ENCODE measurements at places on chromosomes 2 and 18.

- no peak for DNase-seq
Observed at GRCh38 chr2:48145845-48146452, 239.7 kb upstream of the FBXO11 start.

DNA sequence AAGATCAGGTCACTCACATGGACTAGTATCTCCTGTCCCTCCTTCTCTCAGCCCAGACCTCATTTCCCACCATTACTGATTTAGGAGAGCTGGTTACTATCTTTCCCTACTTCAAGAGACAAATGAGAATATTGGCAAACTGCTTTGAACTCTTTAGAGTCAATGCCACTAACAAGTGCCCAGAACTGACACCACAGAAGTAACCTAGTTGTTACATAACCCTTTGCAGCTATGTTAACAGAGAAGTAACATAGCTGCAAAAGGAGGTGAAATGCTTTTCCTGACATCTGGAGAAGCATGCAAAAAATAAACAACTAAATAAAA is 30.0 kb downstream of the TGFA start:
- DNase-seq: no peak

- DNase-seq: peak; percentile 80
Observed at GRCh38 chr18:22933206-22933965, at the start of gene RBBP8. RBBP8 (plus strand) TSS chr18:22933328; CDS start chr18:22936852, 3,524 bp downstream.

GRCh38 chr2:529424-529823 is 147.8 kb downstream of the TMEM18 start:
- DNase-seq: no peak

GRCh38 chr2:55200416-55200815 is 31.7 kb downstream of the CLHC1 start:
- no peak for DNase-seq

DNA sequence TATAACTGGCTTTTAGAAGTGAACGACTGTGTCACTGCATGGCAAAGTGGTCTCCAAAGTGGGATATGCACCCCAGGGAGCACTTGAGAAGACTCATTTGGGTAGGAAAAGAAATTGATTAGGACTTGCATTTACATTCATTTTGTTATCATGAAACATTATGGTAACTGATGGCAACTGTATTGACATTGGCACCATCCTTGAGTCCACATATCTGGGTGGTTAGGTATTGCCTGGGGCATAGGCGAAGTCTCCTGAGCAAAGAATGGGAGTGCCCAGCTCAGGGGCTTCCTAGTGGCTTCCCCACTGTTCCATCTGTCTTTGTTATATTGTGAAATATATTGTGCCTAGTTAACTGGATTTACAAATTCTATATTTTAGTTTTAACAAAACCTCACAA is 29.2 kb downstream of the SPATS2L start:
- DNase-seq: no peak

DNA sequence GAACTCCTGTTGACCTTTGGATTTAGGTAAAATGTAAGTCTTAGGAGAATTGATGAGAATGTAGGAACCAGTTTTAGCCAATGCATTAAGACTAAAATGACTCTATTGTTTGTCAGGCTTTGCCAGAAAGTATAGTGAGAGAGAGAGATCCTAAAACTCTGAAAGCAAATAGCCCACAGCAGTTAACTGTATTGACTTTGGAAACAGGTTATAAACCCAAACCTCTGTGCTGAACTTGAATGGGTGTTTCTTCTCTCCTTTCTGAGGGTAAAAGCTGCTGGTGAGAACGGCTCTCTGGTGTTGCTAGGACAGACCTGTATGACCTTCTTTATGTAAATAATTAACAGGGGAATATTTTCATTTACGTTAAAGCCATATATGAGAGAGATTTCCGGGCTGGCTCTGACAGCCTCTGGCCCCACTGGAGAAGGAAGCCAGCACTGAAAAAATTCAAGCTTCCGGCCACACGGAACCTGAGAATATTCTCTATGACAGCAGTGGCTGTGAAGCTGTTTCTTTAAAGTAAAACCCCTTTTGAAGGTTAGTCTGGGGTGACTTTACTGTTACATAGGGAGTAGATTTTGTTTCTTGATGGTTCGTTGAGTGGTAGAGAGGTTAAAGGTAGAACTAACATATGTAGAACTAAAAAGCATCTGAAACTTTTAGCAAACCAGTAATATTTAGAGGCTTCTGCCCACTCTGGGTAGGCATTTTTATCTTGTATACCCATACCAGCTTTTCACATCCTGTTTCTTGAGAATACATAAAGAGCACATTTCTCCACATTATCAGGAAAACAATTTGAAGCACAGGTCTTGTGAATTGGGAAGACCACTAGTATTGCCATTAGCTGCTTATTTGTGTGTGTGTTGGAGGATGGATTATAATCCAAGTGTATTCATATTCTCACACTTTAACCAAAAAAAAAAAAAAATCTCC is 123.8 kb downstream of the SPTBN1 start:
- no peak for DNase-seq

GRCh38 chr2:16974688-16975087 is 309.1 kb upstream of the CYRIA start:
- DNase-seq: no peak

DNA sequence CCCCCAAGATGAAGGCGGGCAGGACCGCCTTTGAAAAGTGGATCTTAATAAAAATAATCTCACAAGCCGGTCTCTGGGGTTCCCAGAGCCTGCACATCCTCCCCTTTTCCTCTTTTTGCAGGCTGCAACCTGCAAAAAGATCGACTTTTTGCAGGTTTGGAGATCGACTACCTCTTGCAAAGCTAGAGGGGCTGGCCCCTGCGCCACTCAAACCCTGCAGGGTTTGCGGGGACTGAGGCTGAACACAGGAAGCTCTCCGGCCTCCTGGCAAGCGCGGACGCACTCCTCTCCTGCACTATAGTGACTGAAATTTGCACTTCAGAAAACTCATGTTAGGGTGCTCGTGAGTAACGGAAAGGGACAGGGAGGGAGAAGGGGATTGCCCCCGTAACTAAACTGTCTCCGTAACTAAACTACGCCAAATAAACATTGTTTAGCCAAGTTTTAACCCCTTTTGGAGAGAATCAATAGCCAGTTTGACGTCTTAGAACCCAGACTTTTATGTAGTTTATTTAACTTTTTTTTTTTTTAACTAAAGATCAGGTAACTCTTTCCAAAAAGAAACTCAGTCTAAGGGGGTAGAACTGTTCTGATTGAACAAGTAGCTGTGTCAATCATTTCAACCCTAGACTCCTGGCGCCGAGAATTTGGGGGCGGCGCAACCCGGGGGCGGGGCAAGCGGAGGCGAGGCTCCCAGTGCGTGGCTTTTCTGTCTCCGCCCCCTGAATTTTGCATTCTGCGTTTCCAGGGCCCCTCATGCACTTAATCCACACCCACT is 2.5 kb downstream of the IGFBP5 start:
- DNase-seq: peak; percentile 89

GRCh38 chr18:50006470-50007046 is 188.4 kb downstream of the MYO5B start:
- no peak for DNase-seq

- no peak for DNase-seq
Observed at GRCh38 chr2:152594022-152594766, 123.1 kb downstream of the PRPF40A start.

- DNase-seq: no peak
Observed at GRCh38 chr2:50535971-50536759, 495.8 kb downstream of the NRXN1 start.

- DNase-seq: no peak
Observed at GRCh38 chr18:50461251-50461650, 86.4 kb downstream of the SKA1 start.

DNA sequence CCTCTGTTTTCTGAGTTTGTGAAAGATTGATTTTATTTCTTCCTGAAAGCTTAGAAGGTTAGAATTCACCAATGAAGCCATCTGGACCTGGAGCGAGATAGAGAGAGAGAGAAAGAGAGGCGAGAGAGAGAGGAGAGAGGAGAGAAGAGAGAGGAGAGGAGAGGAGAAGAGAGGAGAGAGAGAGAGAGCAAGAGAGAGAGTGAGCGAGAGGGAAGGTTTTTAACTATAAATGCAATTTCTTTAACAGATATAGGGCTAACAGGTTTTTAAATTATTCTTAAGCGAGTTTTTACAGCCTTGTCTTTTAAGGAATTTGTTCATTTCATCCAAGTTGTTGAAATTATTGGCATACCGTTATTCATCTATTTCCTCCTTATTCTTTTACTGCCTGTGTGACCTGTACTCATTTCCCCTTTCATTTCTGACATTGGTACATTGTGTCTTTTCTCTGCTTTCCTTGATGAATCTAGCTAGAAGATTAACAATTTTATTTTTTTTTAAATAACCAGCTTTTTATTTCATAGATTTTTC is 56.1 kb downstream of the BABAM2 start:
- DNase-seq: no peak

DNA sequence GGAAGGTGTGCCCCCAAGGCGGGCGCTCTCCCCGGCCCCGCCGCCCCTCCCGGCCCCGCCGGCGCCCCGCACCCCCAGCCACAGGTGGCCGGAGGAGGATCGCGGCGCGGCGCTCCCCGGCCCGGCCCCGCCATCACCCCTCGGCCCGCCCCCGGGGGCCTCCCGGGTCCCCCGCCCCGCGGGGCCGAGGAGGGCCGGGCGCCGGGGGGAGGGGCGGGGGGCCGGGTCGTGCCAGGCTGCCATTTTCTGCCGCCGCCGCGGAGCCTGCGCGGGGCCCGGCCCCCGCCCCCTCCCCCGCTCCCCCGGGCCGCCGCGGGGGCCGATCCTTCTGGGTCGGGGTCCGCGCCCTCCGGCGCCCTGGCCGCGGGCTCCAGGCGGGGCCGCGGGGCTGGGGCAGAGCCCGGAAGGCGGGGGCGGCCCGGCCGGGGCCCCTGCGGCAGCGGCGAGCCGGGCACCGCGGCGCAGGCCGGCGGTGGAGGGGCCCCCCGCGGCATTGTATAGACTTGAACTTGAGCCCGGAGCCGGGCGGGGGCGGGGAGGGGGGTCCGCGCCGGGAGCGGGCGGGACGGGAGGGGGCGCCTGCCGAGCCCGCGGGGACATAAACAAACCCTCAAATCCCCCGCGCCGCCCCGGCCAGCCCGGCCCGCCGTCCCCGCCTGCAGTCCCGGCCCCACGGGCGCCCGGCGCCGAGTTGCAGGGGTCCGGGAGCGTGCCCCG is 556 bp downstream of the DNMT3A start:
- no peak for DNase-seq

GRCh38 chr2:224753743-224754540 is 37.8 kb upstream of the CCDC195 start:
- no peak for DNase-seq

DNA sequence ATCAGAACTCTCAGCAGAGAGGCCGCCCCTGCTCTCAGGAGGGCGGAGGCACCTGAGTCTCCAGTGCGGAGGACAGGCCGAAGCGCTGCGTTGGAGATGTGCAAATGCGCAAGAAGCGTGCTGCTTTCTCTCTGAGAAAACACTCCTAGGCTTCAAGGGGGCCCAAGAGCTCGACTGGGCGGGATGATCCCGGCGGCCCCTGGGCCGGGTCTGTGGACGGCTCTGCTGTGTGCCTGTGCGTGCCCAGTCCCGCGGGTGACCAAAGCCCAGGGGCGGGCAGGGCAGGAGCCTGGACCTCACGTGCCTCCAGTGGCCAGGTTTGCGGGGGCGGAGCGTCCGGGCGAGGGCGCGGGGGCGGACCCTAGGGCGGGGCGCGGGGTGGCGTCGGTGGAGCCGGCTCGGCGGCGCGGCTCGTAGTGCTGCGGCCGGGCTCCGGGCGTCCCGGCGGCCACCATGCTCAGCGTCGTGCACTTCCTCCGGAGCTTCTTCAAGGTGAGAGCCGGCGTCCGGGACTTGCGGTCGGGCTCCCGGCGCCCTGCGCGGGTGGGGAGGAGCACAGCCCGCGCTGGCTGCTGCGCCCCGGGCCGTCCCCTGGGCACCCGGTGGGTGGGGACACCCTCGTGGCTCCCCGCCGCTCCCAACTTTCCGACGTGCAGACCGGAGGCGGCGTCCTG is at the start of gene ARHGEF4:
ARHGEF4 (plus strand) TSS at position 414 of the 674 bp plus-strand sequence; CDS start at position 454, 40 bp downstream.
- no peak for DNase-seq

DNA sequence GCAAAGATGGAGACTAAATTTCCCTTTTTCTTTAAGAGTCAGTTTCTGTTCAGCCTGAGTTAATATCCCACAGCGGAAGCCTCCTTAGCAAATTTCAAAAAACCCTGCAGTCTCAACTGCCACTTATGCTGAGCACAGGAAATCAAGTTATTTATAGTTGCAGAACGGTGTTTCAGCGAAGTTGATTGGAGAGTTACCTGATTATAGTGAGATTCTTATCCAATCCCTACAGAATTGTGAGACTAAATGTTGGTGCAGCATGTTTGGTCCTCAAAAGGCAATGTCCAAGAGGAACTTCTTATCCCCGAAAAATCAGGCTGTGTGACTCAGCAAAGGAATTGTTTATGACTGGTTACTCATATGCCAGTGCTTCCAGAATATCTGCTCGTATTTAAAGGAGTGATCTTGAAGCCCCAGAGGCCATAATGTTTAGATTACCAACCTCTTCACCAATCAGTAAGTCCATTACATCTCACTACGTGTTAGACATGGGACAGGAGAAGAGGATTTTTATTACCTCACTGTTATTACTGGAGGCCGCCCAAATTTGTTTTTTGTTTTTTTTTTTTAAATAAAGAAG is 67.9 kb downstream of the LRRFIP1 start:
- no peak for DNase-seq

DNA sequence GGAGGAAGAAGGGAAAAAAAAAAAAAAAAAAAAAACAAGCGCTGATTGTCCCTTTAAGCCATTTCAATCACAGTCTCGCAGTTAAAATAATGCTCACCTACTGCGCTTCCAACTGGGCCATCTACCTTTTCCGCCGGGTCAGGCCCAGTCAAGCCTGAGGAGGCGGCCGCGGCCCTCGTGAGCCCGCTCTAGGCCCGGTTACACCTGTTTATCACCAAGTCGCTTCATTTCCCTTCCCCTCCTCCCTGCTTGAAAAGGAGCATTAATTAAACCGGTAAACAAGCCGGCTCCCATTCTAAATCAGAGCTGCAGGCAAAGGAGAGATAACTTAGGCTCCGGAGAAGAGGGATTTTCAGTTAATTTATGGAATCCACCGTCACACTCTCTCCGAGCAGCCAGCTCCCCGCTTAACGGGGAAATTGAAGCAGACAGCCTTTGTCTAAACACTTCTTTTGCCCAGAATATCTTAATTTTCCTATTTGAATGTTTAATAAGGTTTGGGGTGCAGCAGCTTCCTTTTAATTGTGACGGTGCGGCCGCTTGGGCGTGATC is 140.1 kb upstream of the SIX3 start:
- no peak for DNase-seq

DNA sequence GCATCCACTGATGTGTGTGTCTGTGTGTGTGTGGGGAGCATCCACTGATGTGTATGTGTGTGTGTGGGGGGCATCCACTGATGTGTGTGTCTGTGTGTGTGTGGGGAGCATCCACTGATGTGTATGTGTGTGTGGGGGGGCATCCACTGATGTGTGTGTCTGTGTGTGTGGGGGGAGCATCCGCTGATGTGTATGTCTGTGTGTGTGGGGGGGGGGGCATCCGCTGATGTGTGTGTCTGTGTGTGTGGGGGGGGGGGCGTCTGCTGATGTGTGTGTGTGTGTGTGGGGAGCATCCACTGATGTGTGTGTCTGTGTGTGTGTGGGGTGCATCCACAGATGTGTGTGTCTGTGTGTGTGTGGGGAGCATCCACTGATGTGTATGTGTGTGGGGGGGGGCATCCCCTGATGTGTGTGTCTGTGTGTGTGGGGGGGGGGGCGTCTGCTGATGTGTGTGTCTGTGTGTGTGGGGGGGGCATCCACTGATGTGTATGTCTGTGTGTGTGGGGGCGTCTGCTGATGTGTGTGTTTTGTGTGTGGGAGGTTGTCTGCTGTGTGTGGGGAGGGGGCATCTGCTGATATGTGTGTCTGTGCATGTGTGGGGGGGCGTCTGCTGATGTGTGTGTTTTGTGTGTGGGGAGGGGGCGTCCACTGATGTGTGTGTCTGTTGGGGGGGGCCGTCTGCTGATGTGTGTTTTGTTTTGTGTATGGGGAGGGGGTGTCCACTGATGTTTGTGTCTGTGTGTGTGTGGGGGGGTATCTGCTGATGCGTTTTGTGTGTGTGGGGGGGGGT is 125.9 kb downstream of the NFATC1 start:
- peak; percentile 30 for DNase-seq

Measured in ureter (tissue), 1 donor.